Stimulated activated CD4-positive, alpha-beta T cell treated with anti-CD3 and anti-CD28 coated beads, Interleukin-4, amount 100 ng/mL, for 48 hours (primary cell): ENCODE measurements at places on chromosomes 12 and 14.
A peak's percentile ranks its signal among the peaks of the same experiment; 100 is the strongest.

GRCh38 chr14:23910101-23910875, 43.3 kb upstream of the DHRS4 start:
- DNase-seq, result peak; percentile 16

DNA sequence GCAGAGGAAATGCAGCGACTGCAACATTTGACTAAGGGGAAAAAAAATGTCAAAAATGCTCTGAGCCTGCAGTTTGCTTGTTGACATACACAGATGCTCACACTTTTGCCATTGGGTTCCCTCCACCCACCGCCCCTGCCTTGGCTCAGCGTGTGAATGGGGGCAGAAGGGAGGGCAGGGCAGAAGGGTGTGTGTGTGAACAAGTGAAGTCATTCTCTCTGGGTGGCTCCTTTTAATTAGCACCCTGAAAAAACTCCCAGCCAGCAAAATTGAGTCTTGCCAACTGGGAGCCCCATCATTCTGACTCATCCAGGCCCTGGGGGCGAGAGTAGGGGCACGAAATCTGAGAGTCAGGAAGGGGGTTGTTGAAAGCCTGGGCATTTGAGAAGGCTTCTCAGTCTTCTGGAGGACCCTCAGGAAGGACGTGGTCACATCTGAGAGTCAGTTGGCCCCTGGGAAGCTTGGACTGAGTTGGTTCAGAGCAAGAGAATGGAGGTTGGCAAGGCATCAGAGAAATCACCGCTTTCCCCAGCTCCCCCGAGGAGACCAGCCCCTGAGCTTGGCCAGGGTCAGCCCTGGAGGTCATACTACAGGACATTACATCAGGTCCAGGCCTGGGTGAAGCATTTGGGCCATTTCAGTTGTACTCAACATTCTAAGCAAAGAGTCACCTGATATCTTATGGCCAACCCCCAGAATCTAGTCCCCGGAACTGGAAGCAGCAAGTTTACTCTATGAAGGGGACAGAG, 22.7 kb upstream of the KRT78 start:
- no peak for DNase-seq

GRCh38 chr12:124453419-124454351, 113.7 kb downstream of the NCOR2 start:
- DNase-seq, result peak; percentile 59

DNA sequence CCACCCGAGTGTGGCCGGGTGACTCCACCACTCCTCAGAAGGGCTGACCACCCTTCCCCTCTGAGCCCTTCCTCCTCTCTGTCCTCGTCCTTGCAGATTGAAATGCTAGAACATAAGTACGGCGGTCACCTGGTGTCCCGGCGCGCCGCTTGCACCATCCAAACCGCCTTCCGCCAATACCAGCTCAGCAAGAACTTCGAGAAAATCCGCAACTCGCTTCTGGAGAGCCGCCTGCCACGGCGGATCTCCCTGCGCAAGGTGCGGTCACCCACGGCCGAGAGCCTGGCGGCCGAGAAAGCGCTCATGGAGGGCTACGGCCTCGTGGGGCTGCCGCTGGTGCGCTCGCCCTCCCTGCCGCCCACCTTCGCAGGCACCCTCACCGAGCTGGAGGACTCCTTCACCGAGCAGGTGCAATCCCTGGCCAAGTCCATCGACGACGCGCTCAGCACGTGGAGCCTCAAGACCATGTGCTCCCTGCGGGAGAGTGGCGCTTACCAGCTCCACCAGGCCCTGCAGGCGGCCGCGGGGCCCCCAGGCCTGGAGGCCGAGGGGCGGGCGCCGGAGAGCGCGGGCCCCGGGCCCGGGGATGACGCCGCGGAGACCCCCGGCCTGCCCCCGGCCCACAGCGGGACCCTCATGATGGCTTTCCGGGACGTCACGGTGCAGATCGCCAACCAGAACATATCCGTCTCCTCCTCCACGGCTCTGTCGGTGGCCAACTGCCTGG, 71.8 kb downstream of the IQSEC3 start:
- DNase-seq, result no peak

DNA sequence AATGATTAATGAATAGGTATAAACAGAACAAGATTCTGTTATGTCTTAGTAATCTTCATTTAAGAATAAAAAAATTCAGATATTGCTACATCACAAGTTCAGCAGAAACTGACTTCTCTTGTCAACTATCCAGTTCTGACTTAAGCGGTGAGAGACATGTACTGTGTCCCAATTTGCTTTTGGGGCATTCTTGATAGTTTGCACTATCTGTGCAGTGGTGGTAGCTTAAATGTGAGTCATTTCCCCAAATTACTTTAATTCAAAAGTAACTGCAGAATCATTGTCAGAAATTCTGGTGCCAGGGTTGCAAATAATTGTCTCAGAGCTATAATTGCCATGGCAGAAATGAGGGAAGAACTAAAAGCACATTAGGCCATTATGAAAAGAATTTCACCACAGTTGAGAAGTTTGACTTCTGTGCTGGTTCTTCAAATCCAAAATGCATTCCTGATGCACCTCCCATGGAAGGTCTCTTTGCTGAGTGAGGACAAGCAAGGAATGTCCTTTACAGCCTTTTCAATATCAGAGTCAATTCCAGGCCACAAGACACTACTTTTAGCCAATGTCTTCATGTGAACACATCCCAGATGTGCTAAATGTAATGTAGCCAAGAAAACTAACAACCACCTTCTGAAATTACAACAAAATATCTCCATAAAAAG, 304.7 kb downstream of the SSPN start:
- DNase-seq, result no peak

DNA sequence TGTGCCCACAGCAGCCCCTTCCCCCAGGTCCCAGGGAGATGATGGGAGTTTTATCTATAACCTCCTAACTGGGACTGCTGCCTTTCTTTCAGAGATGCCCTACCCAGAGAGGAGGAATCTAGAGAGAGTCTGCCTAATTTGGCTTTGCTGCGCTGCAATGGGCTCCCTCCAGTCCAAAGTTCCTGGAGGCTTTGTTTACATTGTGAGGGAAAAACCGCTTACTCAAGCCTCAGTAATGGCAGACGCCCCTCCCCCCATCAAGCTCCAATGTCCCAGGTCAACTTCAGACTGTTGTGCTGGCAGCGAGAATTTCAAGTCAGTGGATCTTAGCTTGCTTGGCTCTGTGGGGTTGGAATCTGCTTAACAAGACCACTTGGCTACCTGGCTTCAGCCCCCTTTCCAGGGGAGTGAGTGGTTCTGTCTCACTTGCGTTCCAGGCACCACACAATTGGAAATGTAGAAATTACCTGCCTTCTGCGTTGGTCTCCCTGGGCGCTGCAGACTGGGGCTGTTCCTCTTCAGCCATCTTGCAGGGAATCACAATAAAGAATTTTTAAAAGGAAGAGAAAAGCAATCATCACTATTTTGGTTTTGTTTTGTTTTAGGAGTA, 262.5 kb downstream of the FOXG1 start:
- DNase-seq, result no peak

DNA sequence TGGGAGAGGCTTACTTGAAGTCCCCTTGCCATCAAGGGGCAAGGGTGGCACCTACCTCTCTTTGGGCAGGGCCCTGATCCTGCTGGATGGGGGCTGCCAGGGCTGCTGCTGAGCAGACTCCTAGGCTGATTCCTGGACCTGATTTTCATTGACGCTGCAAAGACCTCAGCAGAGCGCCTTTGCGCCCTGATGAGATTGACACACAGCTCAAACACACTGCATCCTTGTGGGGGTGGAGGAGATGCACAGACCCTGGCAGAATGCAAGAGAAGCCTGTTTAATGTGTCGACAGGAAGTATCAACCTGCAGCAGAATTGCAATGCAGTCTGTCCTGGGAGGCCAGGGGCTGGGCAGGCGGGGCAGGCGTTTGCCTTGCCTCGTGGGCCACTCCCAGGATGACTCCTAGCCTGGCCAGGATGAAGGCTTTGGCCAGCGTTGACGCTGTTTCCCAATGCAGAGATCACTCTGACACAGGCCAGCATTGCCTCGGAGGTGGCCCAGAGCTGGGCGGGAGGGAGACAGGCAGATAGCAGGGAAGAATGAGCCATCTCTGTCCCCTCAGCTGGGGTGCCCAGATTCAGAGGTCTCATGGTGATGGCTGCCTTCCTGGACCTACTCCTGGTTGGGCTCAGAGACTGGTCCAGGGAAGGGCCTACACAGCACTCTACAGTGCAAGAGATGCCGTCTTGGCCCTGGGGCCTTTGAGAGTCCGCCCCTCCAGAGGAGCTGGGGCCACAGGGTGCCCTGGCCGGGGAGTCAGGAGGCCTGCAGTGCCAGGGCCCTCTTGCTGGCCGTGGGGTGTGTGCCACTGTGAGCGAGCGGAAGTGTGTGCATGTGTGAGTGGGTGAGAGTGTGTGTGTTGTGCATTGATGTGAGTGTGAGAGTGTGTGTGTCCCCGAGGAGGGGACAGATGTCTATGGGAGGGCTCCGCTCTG, 108.3 kb downstream of the KIF26A start:
- DNase-seq, result no peak

DNA sequence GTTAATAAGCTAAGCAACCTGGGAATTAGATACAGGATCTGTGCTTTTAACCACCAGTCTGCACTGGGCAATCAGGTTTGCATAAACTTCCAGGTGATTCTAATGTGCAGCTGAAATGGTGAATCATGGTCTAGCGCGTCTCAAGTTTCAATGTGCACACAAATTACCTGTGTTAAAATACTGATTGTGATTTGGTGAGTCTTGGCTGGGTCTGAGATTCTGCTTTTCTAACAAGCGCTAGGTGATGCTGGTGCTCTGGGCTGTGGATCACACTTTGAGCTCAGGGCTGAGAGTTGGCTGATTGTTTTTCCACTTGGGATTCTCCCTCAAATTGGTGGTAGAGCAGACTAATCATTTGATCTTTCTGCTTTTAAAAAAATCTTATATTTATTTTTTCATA, 124.8 kb downstream of the C12orf75 start:
- DNase-seq, result no peak

DNA sequence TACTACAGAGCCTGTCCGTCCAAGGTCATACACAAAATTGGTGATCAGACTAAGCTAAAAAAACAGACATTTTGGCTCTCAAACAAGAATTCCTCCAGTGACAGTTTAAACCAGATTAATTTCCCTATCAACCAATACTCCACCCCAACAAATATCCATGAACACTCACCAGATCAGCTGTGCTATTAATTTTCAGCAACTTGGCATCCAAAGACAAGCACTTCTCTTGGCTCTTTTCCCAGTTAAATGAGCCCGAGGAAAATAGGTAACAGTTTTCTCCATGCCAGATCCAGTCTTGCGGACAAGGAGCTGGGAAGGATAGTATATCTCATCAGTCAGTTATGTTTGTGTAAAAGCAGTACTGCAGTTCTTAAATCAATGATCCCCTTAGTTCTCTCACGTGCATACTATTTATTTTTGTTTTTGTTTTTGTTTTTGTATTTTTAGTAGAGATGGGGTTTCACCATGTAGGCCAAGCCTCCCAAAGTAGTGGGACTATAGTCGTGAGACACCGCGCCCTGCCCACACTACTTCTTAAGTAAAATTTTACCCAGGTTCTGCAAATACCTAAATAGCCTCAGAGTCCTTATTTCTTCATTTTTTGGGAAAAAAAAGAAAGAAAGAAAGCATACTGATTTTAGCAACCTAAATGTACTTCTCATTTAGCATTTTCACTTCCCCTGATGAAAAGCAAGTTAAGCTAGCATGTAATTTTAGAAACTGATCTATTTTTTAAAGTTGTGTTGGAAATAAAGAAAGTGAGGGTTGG, 11.1 kb downstream of the OLR1 start:
- DNase-seq, result no peak
